ENCODE measurements at places on chromosomes 4 and X. TPM values are rescaled to one million over a fixed set of nuclear protein-coding genes. Genes with fewer than 3 reads are reported as not detected.

CT45A3 gene
- not detected for total RNA-seq

DNA sequence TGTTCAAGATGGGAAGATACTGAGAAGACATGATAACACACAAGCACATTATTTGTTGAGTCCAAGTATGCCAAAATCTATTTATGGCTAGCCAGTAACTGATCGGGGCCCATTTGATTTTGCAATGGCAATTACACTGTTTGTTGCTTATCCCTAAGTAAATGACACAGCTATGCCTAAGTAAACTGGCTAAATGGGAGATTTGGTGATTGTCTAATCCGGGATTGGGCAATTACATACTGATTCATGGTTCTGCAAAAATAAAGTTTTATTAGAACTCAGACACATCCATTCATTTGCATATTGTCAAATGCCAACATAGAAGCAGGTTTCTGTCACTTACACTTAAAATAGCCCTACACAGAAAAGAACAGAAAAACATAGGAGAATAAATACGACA, 140.2 kb upstream of the TBL1X start:
- H3K4me1 ChIP-seq: no peaks in the 10 kb centered on the region
- no peak overlapping the region for H3K27ac ChIP-seq
- DNase-seq: no peak
- H3K36me3 ChIP-seq: no peaks in the 10 kb centered on the region

IBSP gene
- not detected for total RNA-seq

SOX3 gene
- total RNA-seq: not detected

PDGFRA gene
- total RNA-seq: 363 TPM

DNA sequence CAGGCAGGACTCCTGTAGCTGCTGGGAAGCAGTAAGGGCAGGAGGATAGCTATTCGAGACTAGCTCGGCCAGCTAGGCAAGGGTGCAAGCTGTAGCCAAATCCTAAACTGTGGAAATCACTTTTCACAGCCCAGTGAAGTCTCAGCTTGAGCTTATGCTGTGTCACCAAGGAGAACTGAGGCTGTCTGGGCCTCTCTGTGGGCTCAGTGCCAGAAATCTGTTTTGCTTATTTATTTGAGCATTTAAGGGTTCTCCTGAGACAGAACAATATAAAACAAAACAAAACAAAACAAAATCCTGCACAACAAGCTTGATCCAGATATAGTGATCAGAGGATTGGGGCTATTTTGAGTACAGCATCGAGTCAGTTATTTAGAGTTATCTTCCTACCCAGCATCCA, 97.5 kb downstream of the FANCB start:
- no peaks in the 10 kb centered on the region for H3K36me3 ChIP-seq
- no peaks in the 10 kb centered on the region for H3K27me3 ChIP-seq
- no peak overlapping the region for H3K4me3 ChIP-seq
- no peak overlapping the region for H3K27ac ChIP-seq
- no peaks in the 10 kb centered on the region for H3K4me1 ChIP-seq

DNA sequence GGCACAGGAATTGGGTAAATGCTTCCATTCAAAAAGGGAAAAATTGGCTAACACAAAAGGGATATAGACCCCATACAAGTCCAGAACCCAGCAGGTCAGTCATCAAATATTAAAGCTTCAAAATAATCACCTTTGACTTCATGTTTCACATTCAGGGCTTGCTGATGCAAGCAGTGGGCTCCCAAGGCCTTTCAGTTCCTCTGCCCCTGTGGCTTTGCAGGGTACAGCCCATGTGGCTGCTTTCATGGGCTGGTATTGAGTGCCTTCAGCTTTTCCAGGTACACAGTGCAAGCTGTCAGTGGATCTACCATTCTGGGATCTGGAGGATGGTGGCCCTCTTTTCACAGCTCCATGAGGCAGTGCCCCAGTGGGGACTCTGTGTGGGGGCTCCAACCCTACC, 253.0 kb downstream of the TECRL start:
- H3K27me3 ChIP-seq: no peaks in the 10 kb centered on the region
- no peak for DNase-seq
- H3K27ac ChIP-seq: no peak overlapping the region
- H3K4me1 ChIP-seq: no peaks in the 10 kb centered on the region
- H3K36me3 ChIP-seq: no peaks in the 10 kb centered on the region
- no peak overlapping the region for H3K4me3 ChIP-seq

Measured in fibroblast of lung (primary cell).